ENCODE measurements at places on chromosomes 7 and 10.

- DNase-seq: peak; percentile 8
These were observed 228.1 kb upstream of the PFKP start for GRCh38 chr10:2839081-2839725.

DNA sequence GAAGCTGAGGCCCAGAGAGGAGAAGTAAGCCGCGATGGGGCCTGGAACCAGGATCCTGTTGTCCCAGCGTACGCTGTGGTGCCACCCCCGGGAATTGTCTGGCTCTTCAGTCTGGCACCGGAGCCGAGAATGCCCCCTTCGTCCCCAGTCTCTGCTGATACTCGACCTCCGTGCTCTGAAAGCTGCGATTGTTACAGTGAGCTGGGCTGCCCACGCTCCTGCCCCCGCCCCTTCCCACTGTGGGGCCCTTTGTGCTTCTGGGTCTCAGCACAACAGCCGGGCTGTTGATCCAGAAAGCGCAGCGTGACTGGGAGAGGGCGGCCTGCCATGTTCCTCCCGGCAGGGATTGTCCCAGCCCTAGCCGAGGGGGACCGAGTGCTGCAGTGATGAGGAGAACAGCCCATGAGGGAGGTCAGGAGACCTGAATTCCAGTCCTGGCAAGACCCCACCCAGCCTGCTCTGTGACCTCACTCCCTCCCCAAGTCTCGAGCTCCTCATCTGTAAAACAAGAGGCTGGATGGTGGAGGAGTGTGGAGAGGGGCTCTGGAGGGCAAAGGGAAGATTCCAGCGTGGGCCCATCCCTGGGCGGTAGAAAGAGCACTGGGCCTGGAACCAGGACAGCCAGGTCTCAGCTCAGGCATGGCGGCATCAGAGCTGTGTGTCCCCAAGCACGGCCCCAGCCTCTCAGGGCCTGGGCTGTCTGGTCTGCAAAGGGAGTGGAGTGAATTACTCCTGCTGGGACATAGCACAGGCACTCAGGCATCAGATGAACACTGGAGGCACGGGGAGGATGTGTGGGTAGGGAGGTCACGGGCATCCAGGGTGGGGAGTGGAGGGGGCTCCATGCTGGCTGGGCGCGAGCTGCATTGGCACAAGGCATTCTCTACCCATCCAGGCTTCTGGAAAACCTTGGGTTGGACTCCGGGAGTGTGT is 43.6 kb downstream of the TSPAN15 start:
- no peak for DNase-seq

- no peak for DNase-seq
These were observed 112.2 kb downstream of the MYL10 start for GRCh38 chr7:101516851-101517250.

- DNase-seq: no peak
These were observed 70.8 kb downstream of the FRMD4A start for GRCh38 chr10:14259696-14260566.

- no peak for DNase-seq
These were observed 67.2 kb upstream of the POT1 start for GRCh38 chr7:124996778-124997177.

GRCh38 chr10:133438711-133439273 is 14.4 kb upstream of the SPRN start:
- DNase-seq: peak; percentile 53

GRCh38 chr10:132449051-132449810 is 52.2 kb downstream of the PWWP2B start:
- DNase-seq: no peak

GRCh38 chr7:142018154-142018553 is 22.5 kb downstream of the MGAM start:
- DNase-seq: no peak

GRCh38 chr10:52129410-52130178 is 184.5 kb upstream of the DKK1 start:
- no peak for DNase-seq
